T1000 (cell line): ENCODE measurements at places on chromosomes 1 and 21.

- no peak for DNase-seq
Measured at GRCh38 chr1:27588256-27589232, 15.4 kb downstream of the AHDC1 start.

DNA sequence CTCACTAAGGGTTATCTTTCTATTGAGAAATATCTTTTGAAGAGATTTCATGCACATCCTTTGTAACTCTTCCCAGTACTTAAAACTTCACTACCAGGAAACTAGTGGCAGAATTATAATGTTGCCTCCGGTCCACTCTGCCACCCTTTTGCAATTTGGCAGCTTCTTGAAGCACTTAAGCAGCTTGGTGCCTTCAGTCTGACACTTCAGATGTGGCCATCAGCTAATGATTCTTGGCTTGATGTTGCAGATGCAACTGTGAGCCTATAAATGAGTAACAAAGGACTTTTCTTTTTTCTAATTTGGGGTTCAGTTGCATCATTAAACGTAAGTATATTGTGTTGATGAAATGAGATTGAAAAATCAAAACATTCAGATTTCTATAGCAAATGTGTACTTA is 187.5 kb upstream of the C21orf91 start:
- DNase-seq = no peak

- no peak for DNase-seq
Measured at GRCh38 chr1:66833112-66833511, 32.0 kb upstream of the INSL5 start.

- no peak for DNase-seq
Measured at GRCh38 chr1:70809069-70809468, 238.5 kb downstream of the PTGER3 start.

- no peak for DNase-seq
Measured at GRCh38 chr1:3814065-3814464, 17.8 kb upstream of the LRRC47 start.

GRCh38 chr1:83547901-83548300 is 451.0 kb downstream of the TTLL7 start:
- no peak for DNase-seq

- peak; percentile 2 for DNase-seq
Measured at GRCh38 chr1:98045211-98045766, 124.5 kb upstream of the DPYD start.

DNA sequence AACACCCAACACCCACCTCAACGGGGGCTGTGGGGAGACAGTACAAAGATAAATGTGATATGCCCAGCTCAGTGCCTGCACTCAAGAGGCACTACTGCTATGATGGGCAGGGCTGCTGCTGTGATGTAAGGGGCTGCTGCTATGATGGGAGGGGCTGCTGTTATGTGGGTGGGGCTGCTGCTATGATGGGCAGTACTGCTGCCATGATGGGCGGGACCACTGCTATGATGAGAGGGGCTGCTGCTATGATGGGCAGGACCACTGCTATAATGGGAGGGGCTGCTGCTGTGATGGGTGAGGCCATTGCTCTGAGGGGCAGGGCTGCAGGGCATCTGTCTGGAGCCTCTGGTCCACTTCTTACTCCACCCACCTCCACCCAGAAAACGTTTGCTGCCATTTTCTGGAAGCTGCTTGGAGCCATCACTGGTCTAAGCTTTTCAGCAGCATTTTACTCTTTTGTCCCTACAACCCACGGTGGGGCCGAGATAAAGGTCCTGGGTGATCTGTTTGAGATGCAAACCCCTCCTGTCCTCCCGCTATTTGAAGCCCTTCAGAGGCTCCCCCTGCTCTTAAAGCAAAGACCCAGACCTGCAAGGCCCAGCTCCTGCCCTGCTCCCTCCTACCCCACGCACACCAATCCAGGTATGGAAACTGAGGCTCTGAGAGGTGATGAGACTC is 656.9 kb downstream of the PTPRU start:
- no peak for DNase-seq

GRCh38 chr1:60573726-60574409 is 500.3 kb upstream of the C1orf87 start:
- DNase-seq = no peak

GRCh38 chr21:45467221-45467779 is 62.3 kb downstream of the COL18A1 start:
- peak; percentile 22 for DNase-seq

GRCh38 chr1:11881749-11882441 is 23.1 kb upstream of the NPPB start:
- DNase-seq = no peak

DNA sequence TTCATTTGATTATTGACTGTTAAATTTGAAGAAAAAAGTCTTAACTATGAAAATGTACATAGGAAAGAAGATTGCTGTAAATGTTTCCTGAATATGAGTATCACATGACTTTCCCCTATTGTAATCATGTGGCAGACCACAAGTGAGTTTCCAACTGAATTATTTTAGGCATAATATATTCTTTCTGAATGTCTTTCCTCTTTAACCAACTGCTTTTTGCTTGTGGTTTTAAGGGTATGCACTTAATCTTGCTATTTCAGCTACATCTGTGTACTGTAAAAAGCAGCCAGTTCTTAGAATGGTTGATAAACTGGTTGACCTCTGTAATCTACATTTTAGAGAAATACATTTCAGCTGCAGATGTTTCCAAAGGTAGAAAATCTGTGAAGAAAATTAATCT is 400.7 kb downstream of the NEGR1 start:
- no peak for DNase-seq

- no peak for DNase-seq
Measured at GRCh38 chr21:35611708-35612132, 448.6 kb downstream of the SETD4 start.
